Left ventricle myocardium superior (tissue), 1 donor: ENCODE measurements at places on chromosomes 16 and 17. TPM values are rescaled to one million over a fixed set of nuclear protein-coding genes. Genes with fewer than 3 reads are reported as not detected.

GRCh38 chr17:37650419-37651003 is 7.3 kb upstream of the DDX52 start:
- no peak for DNase-seq

DNA sequence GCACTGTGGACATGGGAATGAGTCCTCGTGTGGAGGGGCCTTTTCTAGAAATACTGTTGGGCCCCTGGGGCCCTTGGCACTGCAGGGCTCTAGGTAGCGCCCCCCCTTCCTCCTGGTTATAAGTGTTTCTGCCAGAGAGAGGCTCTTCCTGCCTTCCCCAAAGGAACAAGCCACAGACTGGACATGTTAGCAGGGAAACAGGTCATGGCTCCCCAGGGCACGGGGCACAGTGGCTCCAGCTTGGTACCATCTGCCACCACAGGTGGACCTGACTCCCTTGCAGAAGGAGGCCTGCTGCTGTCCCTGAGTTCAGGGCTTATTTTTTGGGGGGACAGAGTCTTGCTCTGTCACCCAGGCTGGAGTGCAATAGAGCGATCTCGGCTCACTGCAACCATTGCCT is 8.8 kb downstream of the PDK2 start:
- DNase-seq = no peak

Gene PITPNM3
- total RNA-seq = 0.59 TPM

Gene TMEM107
- total RNA-seq = 5.2 TPM
